GM04503 (cell line): ENCODE measurements at places on chromosomes 3 and 15.
A peak's percentile ranks its signal among the peaks of the same experiment; 100 is the strongest.

DNA sequence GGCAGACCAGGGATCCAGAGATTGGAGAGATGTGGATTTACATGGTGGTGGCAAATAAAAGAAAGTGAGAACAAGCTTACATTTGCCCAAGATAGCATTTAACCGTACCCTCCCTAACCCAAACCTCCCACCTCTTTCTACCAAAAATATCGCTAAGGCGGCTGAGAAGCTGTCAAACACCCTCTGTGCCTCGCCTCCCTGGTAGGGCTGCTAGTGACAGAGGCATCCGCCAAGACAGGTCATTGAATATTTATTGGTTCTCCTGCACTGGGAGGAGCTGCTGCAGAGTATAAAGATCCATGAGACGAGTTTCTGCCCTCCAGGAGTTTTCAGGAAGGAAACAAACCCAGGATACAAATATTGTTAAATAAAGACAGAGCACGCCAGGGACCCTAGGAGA is 107.3 kb upstream of the TMC3 start:
- no peak for DNase-seq

- no peak for DNase-seq
Measured at GRCh38 chr15:56052395-56053045, 59.1 kb upstream of the NEDD4 start.

- DNase-seq: no peak
Measured at GRCh38 chr3:184552296-184552695, 9.3 kb upstream of the EPHB3 start.

DNA sequence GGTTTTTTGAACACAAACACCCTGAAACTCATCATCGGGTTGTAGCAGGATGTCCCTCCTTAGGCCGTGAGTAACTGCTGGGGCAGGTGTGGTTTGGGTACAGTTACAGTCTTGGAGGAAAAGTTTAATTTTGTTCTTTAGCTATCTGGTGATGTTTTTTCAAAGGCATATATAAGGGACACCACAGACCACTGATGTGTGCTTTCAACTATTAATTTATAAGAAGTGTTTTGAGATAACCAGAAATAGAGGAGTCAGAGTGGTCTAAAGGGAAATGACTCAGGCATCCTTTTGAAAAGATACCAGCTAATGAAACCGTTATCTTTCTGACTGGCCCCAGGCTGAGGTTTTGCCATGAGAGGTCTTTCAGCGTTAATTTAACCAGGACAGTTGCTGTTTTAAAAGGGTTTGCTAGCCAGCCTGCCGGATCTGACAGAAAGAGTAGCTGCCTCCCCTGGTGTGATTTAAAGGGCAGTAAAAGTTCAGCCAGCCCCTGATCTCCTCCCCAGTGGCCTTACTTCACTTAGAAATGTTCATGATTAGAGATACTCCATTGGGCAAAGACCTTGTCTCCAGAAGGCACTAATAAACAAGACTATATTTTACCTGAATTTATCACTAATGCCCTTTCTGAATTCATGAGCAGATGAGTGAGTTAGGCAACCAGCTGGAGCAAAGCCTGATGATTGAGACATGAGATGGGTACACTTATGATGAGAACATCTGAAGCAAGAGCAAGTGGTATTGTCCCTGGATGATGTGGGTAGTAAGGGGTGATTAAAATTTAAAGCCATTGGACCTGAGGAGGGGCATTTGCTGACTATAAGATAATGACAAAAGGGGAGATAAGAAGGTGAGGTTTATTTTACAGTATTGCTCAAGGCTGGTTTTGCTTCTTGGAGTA is 482.5 kb upstream of the TBL1XR1 start:
- no peak for DNase-seq

DNA sequence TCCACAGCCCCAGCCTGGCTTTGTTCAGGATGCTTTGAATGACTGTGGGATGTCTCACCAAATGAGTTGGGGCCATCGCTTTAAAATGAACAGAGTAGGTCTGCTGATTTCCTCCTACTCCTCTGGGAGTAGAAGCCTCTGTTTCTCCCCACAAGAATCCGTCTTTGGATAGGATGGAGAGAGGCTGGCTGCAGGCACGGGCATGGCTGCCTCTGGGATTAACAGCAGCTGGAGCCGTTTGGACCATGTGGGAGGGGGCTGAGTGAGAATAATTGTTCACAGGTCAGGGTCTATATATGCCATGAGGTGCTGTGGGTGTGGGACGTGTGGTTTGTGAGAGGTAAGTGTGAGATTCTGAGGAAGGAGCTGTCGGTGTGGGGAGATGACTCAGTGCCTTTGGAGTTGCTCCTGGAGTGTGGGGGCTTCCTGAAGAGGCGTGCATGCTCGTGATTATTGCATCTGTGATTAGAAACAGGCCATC is 48.0 kb upstream of the APEH start:
- no peak for DNase-seq

DNA sequence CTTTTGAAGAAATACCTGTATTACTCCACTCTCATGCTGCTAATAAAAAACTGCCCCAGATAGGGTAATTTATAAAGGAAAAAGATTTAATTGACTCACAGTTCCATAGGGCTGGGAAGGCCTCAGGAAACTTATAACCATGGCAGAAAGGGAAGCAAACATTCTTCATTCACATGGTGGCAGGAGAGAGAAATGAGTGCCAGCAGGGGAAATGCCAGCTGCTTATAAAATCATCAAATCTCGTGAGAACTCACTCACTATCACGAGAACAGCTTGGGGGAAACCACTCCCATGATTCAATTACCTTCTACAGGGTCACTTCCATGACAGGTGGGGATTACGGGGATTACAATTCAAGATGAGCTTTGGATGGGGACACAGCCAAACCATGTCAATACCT is 18.7 kb downstream of the MFSD1 start:
- no peak for DNase-seq

GRCh38 chr15:62498712-62499111 is 333.6 kb upstream of the C2CD4B start:
- DNase-seq: no peak

GRCh38 chr3:155519078-155519477 is 225.6 kb upstream of the STRIT1 start:
- no peak for DNase-seq

GRCh38 chr3:29381595-29381994 is 100.7 kb downstream of the RBMS3 start:
- peak; percentile 18 for DNase-seq

- no peak for DNase-seq
Measured at GRCh38 chr15:85456798-85457197, 76.4 kb downstream of the AKAP13 start.

DNA sequence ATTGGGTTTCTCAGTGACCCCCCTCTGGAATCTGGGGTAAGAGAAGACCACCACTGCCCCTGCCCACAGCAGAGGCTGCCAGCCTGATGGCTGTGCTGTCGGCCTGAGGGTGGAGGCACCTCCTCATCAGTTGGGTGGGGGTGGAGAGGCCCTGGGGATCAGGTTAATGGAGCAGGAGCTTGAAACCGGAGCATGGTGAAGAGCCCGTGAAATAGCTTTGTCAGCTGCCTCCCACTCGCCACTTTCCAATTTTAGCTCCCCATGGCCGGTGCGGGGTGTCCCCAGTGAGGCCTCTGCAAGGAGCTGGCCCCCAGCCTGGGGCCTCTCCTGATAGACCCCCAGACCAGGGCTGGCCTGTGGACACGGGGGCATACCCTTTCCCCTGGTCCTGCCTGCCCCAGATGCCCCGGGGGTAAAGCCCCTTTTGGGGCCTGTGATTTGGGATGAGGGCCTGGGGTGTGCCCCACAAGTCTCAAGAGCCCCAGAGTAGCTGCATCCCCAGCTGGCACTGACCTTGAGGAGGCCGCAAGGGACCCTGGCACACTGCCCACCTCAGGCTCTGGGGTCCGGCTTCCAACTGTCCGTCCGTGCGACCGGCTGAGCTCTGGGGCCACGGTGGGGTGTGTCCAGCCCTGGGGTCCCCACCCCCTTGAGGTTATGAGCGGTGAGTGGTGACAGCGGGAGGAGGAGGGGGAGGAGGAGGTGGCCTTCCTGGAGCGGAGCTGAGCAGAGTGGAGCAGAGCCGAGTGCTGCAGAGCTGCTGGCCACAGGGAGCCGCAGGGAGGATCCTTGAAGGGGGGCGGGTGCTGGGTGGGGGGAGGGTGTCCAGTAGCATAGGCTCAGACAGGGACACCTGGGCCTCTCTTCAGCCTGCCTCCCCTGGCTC is at the start of gene HHATL:
Gene HHATL, minus strand, starts transcription at position 733 of the 886 bp plus-strand sequence. CDS start 1,972 bp downstream, outside the sequence.
- no peak for DNase-seq

GRCh38 chr15:40282147-40282868 is 556 bp downstream of the ANKRD63 start:
- DNase-seq: no peak

DNA sequence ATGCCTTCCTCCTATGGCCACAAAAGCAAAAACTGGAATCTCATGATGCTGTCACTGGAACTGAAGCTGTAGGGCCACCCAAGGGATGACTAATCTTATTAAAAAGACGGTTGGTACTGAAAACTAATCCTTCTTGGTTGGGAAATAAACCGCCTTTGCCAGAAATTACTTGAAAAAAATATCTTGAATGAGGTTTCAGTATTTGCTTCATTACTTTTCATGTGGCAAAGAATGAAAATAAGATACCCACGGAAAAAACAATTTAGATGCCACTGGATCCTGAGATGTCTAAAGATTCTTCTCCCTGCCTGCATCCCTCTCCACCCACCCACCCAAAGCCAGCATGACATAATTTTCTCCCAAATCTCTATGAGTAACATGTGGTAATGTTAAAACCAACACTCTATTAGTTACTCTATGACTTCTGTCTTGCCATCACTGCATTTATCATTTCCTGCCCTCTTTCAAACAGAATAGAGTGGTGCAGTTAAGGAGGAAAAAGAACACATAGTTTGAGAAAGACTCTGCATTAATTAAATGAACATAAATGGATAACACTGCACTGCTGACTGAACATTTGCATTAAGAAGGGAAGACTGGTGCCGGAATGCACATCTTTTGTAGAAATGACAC is 111.8 kb upstream of the DPH6 start:
- DNase-seq: peak; percentile 62

DNA sequence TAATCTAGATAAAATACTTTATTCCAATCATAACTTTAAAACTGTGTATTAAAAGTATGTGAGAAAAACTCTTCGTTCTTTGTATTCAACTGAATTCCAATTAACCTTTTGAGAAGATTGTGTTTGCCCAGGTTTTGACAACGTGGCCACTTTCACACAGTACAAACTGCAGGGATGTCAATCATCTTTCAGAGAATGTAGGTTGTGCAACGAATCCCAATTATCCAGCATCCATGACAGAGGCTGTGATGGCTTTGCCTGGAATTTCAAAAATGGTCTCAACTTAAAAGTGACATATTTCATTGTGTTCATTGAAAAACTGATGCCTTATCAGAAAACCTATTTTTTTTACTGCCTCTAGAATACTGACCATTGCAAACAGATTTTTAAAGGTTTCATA is 615.1 kb upstream of the KCNMB2 start:
- DNase-seq: no peak

GRCh38 chr3:64022451-64023186 is 675 bp downstream of the PSMD6 start:
- DNase-seq: no peak

GRCh38 chr15:48191574-48192225 is at the start of gene CTXN2:
Gene CTXN2 (plus strand): TSS chr15:48191665. CDS start chr15:48201301, 9,636 bp downstream.
- no peak for DNase-seq

DNA sequence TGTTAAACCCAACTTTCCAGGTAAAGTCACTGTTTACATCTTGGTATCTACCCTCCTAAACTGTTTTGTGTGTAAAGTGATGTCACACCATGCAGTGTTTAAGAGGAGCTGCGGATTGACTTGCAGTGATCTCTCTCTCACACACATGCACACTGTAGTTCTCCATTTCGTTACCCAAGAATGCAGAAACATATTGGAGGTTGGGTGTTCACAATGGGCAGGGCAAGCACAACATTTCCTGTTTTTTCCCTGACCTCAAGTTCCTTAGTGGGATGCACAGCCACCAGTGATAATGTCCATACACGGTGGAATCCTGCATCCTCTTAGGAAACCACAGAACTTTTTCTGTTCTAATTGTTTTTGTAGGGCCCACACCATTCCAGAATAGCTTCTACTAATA is 85.3 kb upstream of the CFAP20DC start:
- DNase-seq: no peak

DNA sequence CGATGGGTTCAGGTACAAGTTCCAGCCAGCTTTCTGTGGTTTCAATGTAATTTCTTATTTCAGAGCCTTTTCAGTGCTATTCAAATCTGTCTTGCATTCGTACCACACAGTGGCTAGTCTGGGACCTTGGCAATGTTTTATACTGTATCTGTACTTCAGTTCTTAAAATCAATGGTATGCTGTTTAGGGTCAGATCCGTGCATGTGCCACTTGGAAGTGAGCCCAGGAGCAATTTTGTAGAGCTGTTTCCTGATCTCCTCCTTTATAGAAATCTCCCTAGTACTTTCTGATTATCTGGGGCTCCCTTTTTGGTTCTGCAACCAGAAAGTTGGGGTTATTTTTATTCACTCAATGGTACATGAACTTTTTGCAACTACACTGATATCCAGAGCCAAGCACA is 59.5 kb upstream of the NDUFB4 start:
- DNase-seq: no peak

- DNase-seq: no peak
Measured at GRCh38 chr3:170725285-170725731, 139.4 kb upstream of the SLC7A14 start.

DNA sequence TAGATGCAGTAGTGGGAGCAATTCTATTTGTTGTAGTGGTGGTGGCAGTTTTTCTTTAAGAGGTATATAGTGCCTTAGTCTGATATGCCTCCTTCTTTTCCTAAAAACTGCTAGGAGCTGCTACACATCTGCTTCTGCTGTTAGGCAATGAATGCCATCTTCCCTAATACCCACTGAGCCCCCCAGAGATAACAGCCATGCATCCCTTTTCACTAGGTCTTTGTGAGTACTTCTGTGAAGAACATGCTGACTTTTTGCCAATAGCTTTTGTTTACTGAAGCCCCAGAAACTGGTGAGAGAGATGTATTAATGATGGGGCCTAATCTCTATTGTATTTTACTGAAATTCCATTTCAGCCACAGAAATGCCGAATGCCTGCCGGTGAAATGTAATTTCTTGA is 92.6 kb upstream of the CHL1 start:
- DNase-seq: no peak

DNA sequence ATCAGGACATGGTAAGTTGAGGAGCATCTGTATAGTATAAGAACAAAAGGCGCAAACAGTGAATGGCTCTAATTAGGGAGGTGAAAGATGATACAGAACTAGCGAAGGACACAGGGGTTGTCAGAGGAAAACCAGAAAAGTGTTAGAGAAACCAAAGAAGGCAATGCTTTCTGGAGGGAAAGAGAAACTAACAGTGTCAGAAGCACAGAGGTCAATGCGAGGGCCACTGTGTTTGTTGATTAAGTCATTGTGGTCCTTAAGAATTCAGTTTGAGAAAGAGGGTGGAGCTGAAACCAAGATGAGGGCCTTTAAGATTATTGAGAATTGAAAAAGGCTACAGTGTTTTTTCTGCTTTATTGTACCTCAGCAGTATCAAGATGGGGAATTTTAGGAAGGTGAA is 28.8 kb downstream of the ATG7 start:
- no peak for DNase-seq

DNA sequence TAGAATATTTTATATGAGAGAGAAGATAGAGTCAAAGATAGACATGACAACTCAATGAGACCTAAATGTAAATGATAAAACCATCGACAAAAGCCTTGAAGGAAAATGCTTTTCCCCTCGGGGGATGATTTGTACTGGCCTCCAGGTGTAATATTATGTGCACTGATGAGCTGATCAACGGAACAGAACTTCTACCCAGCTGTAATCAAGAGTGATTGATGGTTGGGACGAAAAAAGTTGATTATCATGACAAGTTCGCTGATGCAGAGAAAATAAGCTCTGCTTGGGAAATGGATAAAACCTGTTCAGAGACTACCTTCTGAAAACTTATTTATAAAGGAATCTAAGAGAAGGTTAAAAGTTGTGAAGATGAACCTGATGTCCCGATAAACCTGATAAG is 210.7 kb downstream of the ZNF385D start:
- no peak for DNase-seq
